Stimulated activated CD4-positive, alpha-beta T cell treated with anti-CD3 and anti-CD28 coated beads, Interleukin-4, amount 100 ng/mL, for 1 hour (primary cell): ENCODE measurements at places on chromosomes 13 and 19.

GRCh38 chr19:1079566-1080111, 12.7 kb downstream of the ARHGAP45 start:
- DNase-seq = peak; percentile 78

- DNase-seq = no peak
These were observed 412.3 kb upstream of the SLITRK1 start for GRCh38 chr13:84294576-84294975.

- DNase-seq = no peak
These were observed 6.3 kb upstream of the DOCK9 start for GRCh38 chr13:98984118-98984517.

DNA sequence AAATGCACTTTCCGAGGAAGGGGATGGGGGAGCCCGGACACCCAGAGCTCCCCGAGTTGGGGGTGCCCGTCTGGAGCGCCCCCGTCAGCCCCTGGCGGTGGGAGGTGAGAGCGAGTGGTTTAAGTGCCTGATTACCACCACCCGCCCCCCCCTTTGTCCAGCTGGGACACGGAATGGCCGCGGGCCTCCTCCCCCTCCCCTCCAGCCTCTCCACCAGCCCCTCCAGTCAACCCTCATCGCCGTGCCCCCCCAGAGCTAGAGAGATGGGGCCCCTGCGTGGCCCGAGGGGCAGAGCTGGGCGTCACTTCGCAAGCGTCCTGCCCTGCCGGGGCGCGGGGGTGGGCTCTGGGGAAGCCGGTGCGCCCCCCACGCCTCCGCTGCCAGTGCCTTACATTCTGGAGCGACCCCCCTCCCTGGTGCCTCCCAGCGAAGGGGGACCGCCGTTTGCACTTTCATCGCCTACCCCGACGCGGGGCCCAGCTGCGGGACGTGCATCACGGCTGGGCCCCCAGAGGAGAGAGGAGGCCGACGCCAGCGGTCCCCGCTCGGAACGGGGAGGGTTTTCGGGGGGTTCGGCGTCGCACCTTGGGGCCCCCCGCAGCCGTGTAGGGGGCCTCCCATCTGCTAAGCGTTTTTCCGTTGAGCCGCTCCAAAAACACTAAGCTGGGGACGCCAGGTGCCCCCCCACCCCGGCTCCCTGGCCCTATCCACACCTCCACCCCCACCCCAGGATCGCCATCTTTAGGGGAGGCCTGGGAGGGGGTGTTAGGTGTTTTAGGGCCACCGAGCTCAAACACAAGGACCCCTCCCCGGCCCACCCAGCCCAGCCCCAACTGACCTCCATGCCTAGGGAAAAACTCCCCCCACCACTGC, 16.4 kb downstream of the SMIM24 start:
- DNase-seq = no peak

- DNase-seq = no peak
These were observed 1109.5 kb downstream of the SLITRK1 start for GRCh38 chr13:82772816-82773215.

DNA sequence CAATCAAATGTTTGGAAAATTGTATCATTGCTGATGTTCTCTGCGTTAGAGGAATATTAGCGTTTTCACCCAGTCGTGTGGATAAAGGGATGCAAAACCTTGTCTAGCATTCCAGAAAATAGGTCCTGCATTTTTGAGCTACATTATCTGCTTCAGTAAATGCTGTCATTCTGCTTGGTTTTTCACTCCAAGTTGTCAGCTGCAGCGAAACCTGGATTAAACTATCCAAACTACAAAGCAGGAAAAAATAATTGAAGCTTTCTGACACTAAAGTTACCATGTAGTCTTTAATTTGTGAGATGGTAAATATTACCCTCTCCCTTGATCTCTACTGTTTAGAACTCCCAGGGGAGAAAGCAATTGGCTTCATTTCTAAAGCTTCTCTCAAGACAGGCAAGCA, 1795.5 kb upstream of the PRR20A start:
- no peak for DNase-seq

DNA sequence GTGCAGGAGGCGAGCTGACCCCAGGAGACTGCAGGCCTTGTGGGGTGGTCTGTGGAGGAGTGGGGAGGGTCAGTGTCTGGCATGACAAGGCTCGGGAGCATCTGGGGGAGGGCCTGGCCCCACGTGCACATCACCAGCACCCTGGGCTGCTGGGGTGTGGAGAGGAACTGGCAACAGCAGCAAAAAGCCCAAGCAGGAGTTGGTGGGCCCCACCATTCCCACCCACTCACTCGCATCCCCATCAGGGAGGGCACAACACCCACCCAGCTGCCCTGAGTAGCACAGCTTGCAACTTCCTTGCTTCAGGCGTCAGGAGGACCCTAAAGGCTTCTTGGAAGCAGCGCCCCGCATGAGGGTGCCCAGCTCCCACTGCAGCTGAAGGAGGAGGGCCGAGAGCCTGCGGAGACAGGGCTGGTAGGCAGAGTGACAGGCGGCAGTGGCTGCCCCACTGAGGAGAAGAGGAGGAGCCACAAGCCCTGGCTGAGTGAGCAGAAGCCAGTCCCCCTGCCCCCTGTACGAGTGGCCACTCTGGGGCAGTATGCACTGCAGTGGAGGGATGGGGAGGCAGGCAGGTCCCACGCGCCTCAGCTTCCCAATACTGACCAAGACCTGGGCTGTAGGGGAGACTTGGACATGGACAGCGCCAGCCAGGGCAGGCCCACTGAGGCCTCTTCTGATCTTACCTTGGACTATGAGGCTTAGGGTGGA, 26.5 kb downstream of the ELL start:
- no peak for DNase-seq

- DNase-seq = no peak
These were observed 23.0 kb downstream of the ATP4B start for GRCh38 chr13:113635048-113635420.

DNA sequence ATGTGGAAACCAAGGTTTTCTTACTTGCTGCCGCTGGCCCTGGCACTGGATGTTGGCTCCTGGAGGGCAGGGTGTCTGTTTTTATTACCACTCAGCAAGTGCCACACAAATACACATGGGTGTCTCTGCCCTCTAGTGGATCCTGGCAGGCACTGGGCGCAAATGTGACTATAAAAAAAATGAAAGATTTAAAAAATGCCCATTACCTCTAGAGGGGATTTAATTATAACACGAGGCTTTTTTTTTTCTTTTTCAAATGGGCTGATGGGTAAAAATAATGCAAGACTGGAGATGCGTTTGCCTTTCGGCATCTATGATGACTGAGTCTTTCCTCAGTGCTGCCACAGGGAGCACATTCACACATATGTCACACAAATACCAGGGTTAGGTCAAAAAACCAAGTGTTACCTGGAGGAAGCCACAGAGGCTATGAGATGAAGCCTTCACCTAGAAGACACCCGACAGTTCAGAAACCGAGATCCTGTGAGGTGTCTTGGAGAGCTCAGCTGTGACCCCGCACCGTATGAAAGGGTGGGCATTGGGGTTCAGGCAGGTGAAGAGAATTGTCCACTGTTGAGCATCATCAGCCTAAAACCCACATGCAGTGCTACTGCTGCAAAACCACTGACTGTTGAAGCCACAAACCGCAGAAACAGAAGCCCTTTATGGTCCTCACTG, 25.7 kb downstream of the CHAMP1 start:
- DNase-seq = peak; percentile 28

GRCh38 chr19:7918615-7919421, 1.3 kb upstream of the SNAPC2 start:
- DNase-seq = no peak
